ENCODE measurements at places on chromosomes 5 and 9.

DNA sequence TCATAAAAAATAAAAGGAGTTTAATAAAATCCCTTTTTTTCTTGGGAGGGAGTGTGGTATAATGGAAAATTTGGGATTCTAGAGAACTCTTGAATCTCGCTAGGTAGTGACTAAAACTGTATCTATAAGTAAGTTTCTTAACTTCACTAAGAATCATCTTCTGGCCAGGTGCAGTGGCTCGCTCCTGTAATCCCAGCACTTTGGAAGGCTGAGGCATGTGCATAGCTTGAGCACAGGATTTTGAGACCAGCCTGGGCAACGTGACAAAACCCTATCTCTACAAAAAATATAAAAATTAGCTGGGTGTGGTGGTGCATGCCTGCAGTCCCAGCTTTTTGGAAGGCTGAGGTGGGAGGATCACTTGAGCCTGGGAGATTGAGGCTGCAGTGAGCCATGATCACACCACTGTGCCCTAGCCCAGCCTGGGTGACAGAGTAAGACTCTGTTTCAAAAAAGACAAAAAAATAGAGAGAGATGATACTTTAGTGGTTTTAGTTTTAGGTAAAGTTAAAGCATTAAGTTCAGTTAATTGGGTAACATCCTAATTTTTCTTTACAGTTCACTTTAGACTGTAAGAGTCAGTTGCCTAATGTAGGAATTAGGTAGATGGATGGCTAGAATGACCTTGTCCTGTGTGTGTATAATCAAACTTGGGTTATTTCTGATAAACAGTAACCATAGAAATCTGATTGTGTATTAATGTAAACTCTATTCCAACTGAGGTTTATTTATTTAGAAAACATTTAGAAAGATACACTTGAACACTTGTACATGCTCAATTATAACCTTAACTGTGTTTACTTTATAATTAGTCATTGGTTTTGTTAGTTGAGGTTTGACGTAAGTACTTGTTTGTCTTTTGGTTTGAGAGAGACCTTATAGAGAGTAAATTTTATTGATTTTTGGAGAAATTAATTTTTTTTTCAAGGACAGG is 17.8 kb downstream of the UNC13B start:
- no peak for DNase-seq

DNA sequence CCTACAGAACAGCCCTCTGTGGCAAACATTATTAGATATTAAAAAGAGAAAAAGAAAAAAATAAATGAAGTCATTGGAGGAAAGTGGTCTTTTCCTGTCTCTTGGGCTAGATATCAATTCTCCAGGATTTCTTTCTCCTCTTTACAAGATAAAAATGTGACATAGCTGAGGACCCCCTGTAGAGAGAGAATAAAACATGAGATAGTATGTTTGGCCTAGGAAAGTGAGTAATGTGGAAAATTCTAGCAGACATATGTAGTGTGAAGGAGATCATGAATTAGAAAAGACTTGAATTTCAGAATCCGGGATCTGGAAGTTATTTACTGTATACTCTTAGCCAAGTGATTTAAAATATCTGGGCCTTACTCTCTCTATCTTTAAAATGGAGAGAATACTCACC is 823.1 kb downstream of the TLR4 start:
- no peak for DNase-seq

DNA sequence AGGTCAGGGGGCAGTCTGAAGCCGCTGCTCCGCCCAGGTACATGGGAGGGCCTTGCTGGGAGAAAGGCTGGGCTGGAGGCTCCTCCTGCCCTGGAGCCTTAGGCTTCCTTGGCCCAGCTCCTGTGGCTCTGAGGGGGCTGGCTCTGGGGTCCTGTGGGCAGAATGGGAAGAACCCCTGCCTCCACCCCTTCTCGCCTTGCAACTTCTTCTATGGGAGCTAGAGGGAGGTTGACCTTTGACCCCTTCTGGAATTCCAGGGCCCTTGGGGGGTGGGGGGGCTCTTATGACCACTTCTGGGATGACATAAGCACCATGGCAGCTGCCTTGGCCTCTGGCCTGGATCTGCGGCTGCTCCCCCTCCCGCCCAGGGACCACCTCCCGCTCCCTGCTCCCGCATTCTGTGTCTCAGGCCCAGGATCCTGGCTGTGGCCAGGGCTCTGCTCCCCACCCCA is 32.2 kb downstream of the IER5L start:
- no peak for DNase-seq

- DNase-seq: no peak
Observed at GRCh38 chr9:115513148-115513547, 395.2 kb upstream of the TNC start.

- DNase-seq: no peak
Observed at GRCh38 chr5:74517700-74518099, 122.8 kb downstream of the ENC1 start.

DNA sequence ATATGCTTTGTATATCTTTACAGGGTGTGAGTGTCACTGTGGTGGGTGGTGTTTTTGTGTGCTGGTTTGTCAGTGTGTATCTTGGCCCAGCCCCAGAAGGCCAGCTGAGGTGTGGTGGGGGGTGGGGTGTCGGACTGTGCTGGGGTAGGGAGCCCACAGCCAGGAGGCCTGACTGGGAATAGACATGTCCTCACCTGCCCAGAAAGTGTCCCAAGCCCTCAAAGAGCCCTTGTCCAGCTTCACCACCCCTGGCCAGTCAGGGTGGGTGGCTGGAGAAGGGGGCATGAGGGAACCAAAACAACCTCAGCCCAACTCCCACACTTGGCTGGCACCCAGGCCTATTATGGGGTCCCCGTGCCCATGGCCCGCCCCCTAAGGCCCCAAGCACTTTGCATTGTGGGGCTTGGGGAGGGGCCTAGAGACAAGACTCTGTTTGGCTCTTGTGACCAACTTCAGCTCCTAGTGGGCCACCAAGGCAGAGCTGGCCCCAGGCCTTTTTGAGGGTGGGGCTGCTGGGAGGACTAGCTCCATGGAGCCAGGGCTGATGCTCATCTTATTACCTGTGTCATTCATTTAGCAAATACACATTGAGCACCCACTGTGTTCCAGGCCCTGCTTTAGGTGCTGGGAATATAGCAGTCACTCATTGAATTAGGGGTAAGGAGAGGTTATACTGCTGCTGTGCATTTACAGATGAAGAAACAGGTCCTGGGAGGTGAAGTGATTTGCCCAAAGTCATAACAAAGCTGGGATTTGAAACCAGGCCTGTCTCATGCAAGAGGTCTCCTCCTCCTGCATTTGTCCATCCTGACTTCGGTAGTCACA is 56.2 kb upstream of the PSD2 start:
- no peak for DNase-seq

GRCh38 chr5:7852542-7852941 is 1.6 kb upstream of the CFAP90 start:
- DNase-seq: no peak

DNA sequence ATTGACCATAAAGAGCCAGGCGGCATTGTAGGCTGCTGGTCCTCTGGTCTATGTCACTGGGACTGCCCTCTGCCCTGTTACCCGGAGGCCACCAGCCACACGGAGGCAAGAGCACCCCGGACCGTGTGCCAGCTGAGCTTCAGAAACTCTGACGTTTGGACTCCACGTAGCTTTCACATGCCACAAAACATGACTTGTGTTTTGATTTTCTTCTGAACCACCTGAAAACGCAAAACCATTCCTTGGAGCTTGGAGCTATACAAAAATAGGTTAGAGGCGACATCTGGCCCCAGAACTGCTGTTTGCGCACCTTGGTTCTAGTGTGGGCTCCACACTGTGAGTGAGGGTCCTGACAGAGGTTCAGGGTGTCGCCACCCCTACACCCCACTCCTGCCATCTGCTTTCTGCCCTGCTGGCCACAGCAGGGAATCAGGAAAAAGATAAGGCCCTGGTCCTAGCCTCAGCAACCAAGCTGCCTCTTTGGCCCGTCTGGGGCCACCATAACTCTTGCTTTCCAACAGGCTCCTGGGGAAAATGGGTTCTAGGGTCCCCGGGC is 151.3 kb upstream of the IRX2 start:
- peak; percentile 2 for DNase-seq

DNA sequence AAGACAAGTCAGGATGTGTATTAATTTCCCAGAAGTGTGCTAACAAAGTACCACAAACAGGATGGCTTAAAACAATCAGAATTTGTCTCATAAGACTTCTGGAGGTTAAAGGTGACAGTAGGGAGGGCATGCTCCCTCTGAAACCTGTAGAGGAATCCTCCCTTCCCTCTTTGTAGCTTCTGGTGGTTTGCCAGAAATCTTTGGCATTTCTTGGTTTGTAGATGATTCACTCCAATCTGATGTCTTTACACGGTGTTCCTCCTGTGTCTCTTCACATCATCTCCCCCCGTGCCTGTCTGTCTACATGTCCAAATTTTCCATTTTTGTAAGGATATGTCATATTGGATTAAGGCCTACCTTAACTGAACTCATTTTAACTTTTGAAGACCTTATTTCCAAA is 471.5 kb downstream of the ZNF608 start:
- no peak for DNase-seq

DNA sequence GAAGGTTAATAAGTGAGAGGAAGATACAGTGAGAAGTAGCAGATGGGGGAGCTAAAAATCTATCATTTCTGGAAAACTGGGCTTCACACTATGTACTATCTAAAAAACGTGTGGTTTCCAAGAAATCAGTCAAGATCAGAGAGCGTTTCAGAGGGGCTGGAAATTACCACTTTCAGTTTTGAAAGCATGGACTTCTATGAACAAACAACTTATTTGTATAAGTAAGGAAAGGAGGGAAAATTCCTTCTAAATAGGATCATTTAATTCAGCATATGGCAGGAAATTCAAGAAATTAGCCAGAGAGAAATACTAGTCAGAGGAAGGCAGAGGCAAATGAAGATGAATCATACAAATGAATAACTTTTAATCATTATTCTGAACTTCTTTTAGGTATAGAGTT is 11.3 kb downstream of the TNC start:
- no peak for DNase-seq

DNA sequence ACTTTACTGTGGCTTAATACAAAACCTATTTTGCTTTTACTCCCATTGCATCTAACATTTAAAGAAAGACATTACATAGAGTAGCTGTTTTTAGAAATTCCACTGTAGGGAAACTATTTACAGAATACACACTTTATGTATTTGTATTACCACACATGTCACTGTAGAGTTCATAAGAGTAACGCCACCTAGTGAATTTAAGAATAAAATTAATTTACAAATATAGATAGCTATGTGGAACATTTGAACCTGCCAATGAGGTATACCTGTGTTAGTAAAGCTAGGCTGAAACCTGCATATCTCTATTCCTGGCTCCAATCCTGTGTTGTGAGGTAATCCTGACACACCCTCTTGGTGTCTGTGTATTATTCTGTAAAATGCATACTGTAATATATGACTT is 234.4 kb downstream of the MAST4 start:
- no peak for DNase-seq

- no peak for DNase-seq
Observed at GRCh38 chr5:94345257-94345656, 273.1 kb downstream of the KIAA0825 start.

DNA sequence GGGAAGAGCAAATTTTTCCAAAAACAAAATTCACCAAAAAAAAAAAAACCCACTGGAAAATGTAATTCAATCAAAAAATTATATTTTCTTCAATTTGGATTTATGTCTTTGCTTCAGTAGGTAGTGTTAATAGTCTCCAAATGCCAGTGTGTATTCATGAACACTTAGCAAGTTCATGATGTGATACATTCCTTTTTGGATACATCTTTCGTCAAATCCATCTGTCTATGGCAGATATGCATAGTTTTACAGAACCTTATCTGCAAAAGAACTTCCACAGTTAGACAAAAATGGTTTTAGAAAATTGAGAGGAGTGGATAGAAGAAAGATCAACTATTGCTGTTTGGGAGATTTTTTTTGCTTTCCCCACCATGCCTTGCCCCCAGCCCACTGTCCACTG is 214.6 kb downstream of the DEPDC1B start:
- DNase-seq: no peak

DNA sequence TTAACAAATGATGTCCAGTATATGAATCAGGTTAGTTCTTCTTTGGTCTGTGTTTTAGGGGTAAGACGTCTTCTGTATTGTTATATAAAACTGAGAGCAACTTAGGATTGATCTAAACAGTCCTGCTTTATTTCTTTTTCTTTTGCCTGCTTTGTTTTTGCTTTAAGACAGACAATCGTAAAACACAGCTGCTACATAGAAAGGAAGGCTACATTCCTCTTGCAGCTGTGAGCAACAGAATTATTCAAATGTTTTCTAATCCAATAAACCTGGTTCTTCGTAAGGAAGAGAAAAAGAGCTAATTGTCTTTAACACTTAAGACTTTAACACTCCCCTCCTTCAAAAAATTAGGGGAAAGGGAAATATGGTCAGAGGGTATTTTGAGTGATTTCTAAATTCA is 14.6 kb downstream of the FGF1 start:
- DNase-seq: no peak

GRCh38 chr5:96195123-96195522 is 233.5 kb upstream of the ELL2 start:
- DNase-seq: no peak

- DNase-seq: no peak
Observed at GRCh38 chr9:14350754-14351153, 36.8 kb upstream of the NFIB start.

DNA sequence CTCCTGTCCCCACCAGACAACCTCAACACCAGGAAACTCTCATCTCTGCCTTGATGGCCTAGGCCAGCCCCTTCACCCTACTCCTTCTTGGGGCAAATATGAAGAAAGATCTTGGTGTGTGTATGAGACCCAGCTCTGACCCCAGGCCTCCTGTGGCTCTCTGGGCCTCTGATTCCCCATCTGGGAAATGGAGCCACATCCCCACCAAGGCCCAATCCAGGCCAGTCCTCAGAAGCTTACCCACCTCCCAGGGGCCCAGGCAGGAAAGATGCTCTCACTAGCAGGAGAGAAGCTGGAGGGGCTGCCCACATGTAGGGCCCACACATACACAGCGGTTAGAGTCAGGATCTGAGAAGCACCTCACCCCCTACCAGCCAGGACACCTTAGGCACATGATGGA is 38.9 kb downstream of the BICD2 start:
- DNase-seq: no peak

DNA sequence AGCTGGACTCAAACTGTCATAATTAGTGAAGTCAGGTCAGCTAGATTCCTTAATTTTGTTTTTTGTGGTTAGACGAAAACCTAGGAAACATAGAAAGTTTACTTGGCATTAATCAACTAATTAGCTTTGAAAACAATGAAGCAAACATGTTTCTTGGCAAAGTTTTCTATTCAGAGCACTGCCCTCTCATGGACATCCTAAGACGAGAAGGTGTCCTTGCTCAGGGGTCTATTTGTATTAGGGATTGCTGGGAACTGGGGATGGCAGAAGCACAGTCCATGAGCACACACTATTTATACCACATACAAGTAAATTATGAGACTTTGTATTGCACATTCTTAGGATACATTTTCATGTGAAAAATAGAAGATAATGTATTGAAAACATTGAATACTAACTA is 49.7 kb downstream of the POC5 start:
- DNase-seq: no peak

All from mucosa of gallbladder (tissue), 1 donor.